Adrenal gland (tissue), 19 donors: ENCODE measurements at places on chromosomes 1 and 21.

- no peak for DNase-seq
Observed at GRCh38 chr1:31920956-31921355, 17.2 kb downstream of the PTP4A2 start.

- DNase-seq: no peak
Observed at GRCh38 chr1:214579183-214579582, 23.8 kb upstream of the CENPF start.

- no peak for DNase-seq
Observed at GRCh38 chr1:2791027-2791760, 10.3 kb downstream of the TTC34 start.

DNA sequence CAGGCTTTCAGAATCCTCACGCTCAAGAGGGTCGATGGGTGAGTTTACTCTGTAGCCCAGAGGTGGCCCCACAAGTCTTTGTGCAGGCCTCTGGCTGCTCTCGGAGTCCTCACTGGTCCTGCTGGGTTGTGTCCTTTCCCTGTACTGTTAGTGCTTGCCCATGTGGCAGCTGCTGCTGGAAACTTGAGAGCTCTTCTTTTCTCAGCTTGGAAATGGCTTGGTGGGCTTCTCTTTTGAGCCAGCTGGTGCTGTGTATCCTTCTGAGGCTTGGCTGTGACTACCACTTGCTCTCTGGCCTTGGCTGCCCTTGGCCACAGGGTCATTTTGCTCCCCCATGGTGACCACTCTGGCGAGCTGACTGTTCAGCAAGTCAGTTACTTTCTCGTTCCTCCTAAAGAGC lies 82.2 kb upstream of the LMO4 start:
- DNase-seq: no peak

DNA sequence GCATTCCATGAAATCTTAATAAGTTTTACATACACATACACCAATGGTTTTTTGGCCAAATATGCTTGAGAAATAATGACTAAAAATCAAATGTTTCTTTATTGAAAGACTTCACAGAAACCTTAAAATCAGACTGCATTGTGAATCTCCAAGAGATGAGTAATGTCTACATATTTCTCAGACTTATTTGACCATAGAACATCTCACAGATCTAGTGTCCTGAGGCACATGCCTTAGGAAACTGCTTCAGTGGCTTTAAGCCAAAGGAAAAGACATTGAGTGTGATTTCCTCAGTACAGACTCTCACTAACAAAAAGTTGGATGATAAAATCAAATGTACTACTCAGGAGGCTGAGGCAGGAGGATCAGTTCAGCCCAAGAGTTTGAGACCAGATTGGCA lies 6.2 kb upstream of the C1orf105 start:
- DNase-seq: no peak

DNA sequence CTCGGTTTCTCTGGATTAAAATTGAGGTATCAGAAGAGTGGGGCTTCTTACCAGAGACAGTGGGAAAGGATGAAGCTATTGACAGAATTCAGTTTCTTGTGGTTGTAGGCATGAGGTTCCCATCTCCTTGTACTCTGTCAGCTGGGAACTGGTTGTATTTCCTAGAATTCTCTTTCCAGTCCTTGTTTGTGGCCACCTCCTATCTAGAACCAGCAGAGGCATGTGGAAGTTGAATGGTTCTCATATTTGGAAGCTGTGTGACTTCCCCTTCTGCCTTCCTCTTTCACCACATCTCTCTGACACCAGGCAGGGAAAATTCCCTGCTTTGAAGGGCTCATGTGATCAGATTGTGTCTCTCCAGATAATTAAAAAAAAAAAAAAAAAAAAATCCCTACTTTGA lies 457.7 kb upstream of the ADAMTS5 start:
- no peak for DNase-seq
